Activated CD4-positive, alpha-beta memory T cell treated with anti-CD3 and anti-CD28 coated beads for 36 hours (primary cell): ENCODE measurements at places on chromosomes 7 and 10.

- no peak for DNase-seq
These were observed 107.2 kb upstream of the RELN start for GRCh38 chr7:104096683-104097082.

DNA sequence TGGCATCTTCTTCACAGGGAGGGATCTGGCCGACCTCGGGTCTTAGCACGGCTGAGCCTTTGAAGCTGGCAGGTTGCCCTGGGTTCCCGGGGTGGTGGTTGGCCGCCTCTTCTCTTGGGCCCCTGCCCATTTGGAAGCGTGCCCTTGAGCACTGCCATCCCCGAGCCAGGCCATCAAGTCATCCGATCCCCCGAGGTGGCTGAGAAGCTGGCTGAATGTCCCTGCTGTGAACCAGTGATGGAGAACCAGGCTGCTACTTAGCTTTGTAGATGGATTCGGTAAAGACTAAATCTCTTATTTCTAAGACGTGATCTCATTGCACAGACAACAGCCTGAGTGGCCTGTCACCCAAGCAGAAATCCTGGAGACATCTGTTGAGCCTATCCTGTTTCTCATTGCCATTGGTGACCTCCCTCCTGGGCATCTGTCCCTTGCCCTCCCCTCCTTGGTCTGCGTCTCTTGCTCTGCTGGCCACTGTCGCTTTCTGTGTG lies 74.3 kb downstream of the GRK5 start:
- no peak for DNase-seq

DNA sequence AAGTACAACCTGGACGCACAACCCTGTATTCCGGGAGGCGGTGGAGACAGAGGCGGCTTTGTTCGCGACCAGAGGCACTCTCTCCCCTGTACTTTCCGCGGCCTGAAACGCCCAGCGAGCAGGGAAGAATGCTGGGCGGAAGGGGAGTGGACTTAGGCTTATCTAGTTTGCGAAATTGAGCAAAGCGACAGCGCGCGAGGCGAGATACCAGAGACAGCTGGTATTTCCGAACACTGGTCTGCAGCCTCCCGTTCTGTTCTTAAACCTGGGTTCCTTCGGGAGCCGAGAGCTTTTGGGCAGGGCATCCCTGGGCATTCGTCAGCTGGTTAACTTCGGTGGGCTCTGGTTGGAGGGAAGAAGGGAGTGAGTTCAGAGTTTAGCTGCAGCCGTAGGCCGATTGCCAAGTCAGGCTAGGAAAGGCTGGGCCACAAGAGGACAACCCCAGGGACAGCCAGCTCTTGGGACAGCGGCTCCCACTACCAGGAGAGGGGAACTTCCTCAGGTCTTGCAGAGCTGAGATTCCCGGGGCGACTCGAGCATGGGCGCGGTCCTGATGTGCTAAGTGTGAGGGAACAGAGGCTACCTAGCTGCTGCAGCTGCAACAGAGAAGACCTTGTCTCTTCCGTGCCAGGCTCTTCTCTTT lies 3.9 kb downstream of the HMX3 start:
- no peak for DNase-seq

- DNase-seq, result no peak
These were observed 10.7 kb upstream of the COMTD1 start for GRCh38 chr10:75246506-75246905.

DNA sequence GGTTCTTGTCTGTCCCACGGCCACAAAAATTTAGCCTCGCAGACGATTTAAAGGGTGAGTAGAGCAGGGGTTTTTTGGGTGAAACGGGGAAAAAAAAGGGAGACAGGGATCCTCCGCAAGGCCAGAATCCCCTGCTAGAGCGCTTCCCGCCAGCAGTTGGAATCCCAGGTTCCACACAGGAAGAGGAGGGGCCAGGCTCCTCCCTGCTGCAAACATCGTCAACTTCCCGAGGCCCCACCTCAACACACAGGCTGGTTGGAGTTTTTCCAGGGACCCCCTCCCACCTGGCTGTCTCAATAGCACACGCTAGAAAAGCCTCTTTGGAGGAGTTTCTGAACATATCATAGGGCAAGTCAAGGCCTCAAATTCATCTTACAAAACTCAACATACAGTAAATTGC lies 112.7 kb downstream of the MTERF1 start:
- DNase-seq, result no peak

GRCh38 chr10:7475939-7476338 lies 65.1 kb upstream of the SFMBT2 start:
- no peak for DNase-seq

DNA sequence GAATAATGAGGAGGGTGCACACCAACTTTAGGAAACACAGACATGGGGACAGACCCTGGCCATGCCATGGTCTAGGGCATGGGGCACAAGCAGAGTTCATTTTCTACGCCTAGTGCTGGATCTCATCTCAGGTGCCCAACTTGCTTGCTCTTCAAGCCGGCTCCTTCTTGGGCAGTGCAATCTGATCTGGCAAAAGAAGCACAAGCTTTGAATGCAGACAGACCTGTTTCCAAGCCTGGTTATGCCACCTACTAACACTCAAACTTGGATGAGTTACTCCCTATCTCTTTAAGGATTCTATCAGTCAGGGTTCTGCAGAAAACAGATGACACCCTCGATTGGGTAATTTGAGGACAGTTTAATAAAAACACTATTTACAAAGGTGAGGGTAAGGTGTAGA lies 34.9 kb upstream of the WAPL start:
- DNase-seq, result no peak

DNA sequence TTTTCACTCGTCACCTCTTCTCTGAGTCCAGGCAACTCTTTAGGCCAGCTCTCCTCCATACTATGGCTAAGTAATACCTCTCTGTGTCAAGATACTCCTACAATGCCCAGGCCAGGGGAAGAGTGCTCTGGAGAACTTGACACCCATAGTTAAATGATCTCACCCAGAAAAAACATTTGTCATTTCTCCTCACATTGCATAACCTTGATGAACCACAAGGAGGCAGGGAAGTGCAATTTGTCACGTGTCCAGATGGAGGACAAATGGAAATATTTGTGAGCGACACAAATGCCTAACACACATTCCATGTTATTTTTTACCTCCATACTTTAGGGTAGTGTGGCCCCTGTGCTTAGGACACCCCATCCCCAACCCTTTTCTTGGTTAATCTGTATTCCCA lies 78.3 kb downstream of the HTR7 start:
- DNase-seq, result no peak

- DNase-seq, result no peak
These were observed 103.1 kb upstream of the NANOS1 start for GRCh38 chr10:118926441-118926840.

DNA sequence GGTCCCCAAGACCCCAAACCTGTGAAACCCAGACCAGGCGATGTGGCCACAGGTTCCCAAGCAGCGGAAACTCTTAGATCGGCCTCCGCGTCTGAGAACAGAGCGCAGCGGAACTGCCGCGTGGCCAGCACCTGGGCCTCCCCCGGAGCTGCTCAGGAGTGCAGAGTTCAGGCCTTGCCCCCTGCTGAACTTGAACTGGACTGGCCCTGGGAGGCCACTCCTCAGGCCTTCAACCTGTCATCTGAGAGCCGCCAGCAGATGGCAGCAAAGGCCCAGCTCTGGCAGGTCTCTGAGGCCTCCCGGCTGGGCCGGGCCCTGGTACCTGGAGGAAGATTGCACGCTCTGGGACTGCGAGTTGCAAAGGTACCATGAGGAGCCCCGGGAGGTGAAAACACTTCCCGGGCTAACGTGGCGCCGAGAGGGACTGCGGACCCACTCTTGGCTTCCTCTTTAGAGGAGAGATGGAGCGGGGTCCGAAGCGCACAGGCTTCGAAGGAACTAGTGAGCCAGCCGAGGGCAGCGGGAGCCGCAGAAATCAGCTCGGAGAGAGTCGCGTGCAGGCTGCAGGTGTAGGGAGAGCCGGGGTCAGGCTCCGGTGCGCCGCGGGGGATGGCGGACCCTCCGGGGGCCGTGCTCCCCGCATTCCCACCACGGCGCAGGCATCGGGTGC lies 89.2 kb downstream of the PAXIP1 start:
- DNase-seq, result peak; percentile 90

- DNase-seq, result no peak
These were observed 252.6 kb upstream of the IGFBP3 start for GRCh38 chr7:46173476-46174195.

DNA sequence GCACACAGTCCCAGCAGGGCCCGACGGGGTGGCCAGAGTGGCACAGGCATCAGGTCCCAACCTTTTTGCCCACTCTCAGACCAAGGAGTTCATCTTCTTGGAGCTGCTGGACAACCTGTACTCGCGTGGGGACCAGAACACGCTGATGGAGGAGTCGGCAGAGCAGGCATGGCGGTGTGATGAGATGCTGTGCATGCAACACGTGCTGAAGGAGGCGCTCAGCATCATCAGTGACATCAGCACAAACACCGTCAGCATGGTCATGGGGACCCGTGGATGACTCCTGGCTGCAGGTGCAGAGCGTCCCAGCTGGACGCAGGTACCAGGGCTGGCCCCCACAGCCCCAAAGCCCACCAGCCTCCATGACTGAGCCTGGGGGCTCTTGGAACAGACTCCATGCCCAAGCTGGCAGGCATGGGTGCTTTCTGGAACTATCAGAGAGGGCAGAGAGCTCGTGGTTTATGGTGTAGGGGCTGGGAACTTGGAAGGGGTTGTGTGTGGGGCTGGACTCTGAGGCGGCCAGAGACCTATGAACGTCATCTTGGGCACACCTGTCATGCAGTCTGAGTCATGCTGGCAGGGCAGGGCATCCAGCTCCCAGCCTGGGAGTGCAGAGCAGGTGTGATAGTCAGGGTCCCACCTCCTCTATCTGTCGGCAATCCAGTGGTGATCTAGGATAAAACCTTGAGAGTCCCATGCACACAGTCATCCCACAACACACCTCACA lies 8.2 kb upstream of the MTPAP start:
- DNase-seq, result no peak
